ENCODE measurements at places on chromosomes 2 and 18.

DNA sequence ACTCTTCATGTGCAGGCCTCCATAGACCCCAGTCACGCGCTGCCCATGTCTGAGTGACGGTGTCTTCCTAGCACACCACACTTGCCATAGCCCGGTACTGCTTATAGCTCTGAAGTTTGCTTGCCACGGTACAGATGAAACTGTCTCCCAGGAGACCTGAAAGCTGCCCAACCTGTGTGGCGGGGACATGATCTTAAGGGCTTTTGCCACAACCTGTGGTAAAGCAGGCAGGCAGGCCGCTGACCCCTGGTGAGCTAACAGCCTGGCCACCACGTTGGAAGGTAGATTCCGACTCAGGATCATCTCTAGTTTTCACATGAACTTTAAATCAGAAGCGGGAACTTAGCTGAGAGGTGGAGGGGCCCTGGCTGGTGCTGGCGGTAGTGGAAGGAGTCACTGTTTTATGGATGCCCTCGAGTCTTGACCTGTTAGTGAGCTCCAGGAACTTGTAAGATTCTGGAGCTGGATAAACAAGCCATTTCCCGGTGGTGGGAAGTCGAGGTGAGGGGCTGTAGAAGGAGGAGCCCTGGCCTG, 153.3 kb downstream of the ZNF236 start:
- no peak for DNase-seq

DNA sequence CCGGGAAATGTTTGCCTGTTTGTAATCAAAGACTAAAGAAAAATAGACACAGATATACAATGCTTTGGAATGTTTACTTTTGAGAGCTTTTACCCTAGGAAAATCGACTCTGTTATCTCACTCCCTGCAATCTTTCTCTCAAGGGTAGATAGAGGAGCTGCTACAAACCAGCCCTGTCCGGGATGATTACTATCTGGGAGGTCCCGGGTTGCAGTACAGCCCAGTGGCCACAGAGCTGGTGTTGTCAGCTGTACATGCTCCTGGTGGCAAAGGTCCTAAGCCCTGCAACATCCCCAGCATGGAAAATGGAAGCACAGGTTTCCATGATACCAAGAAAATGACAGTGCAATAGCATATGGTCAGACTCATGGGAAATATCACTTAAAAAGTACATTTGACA, 570.5 kb upstream of the SOX11 start:
- DNase-seq: peak; percentile 57

- no peak for DNase-seq
Observed at GRCh38 chr2:216335252-216335651, 37.0 kb downstream of the MARCHF4 start.

DNA sequence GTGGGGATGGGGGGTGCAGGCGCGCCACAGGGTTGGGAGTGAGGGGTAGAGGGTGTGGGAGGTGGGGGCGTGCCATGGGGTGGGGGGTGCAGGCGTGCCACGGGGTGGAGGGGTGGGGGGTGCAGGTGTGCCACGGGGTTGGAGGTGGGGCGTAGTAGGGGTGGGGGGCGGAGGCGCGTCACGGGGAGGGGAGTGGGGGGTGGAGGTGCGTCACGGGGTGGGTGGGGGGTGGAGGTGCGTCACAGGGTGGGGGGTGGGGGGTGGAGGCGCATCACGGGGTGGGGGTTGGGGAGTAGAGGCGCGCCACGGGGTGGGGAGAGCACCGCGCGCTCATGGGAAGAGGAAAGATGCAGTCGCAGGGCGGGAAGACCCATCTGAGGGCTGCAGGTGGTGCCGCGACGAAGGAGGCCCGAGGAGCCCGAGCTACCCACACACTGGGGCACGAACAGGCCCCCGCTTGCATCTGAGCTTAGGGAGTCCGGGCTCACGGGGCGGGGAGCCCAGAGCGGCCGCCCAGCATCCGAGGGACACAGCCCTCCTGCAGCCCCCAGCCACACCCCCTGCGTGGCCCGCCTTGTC, 37.5 kb downstream of the SNED1 start:
- peak; percentile 90 for DNase-seq

GRCh38 chr2:43132683-43133301, 93.6 kb downstream of the ZFP36L2 start:
- peak; percentile 51 for DNase-seq

DNA sequence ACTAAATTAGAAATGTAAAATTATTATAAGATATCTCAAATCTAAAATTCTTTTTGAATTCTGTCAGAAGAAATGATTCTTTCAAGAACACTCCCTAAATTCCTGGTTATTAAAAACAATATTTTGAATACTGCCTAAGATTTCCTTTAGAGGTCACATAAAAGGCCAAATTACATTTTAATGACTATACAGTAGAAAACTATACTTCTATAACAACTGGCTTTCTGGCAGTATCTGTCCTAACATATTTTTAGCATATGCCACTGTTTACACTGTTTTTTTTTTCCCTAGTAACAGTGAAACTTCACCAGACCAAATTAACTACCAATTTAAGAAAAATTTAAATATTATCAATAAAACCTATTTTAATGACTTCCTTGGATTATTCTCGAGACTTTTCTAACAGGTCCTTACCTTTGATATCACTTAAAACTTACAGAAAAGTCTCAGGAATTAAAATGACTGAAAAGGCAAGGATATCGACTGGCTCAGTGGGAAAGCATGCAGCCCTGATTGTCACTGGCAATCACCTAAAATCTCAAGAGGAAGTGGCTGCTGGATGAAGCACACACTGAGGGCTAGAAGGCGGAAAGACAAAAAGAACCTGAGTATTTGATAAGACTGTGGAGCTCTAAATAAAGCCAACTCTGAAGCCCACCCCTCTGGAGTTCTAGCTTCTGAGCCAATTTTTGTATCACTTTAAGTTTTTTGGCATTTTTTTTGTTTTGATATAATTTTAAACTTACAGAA, 59.6 kb downstream of the SPIRE1 start:
- DNase-seq: no peak

Measured in H7 (cell line).